Adrenal gland (tissue), 19 donors: ENCODE measurements at places on chromosomes 3 and 15. TPM values are rescaled to one million over a fixed set of nuclear protein-coding genes. Genes with fewer than 3 reads are reported as not detected.

GRCh38 chr15:42059661-42060476 is 34.5 kb downstream of the PLA2G4D start:
- DNase-seq = peak; percentile 78

DNA sequence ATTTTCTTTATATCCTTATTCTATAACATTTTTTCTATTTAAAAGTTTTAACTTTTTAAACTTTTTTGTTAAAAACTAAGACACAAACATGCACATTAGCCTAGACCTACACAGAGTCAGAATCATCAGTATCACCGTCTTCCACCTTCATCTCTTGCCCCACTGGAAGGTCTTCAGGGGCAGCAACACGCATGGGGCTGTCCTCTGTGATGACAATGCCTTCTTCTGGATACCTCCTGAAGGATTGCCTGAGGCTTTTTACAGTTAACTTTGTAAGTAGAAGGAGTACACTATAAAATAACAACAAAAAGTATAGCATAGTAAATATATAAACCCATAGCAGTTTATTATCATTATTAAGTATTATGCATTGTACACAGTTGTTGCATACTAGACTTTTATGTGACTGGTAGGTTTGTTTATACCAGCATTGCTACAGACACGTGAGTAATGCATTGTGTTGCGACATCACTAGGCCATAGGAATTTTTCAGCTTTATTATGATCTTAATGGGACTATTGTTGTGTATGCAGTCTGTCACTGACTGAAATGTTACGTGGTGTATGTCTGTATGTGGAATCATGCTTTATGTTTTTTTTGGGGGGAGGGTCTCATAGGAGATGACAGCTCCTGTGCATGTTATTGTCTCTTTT is 18.2 kb downstream of the ATP1B3 start:
- no peak for DNase-seq

SPINT1 gene
- 0.84 TPM for total RNA-seq

DNA sequence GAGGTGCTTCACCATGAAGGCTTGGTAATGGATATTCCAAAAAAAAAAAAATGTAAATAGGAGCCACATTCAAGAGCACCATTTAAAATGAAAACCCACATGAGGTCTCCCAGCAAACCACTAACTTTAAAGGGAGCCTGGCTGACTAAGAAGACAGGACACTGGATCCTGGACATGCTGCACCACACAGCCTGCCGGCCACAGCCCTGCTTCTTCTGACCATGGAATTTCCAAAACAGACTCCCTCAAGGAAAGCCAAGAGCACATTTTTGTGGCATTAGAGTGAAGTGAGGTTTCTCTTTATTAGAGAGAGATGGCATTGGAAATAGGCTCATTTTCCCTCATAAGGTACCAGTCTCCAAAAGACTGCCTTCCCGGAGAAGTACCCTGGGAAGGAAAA is 113.9 kb downstream of the RORA start:
- no peak for DNase-seq
